ENCODE measurements at places on chromosomes 4 and X.

- no peak for DNase-seq
Observed at GRCh38 chr4:13399257-13399656, 84.9 kb downstream of the RAB28 start.

GRCh38 chr4:162157241-162157640 lies 6.6 kb downstream of the FSTL5 start:
- no peak for DNase-seq

DNA sequence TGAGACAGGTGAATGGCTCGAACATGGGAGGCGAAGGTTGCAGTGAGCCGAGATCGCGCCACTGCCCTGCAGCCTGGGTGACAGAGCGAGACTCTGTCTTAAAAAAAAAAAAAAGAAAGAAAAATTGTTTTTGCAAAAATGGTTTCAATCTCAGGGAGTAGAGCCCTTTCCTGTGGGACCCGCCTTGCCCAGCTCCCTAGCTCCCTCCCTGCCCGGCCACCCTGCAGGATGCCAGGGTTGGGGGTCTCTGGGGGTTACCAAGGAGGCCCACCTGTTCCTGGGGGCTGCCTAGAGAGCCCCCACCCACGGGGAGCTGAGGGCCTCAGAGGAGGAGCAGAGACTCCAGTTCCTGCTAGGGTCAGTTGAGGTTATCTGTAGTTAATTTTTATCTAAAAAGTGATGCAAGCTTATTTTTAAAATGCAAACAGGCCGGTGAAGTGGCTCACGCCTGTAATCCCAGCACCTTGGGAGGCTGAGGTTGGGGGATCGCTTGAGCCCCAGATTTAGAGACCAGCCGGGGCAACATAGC lies 18.7 kb upstream of the PLCXD1 start:
- DNase-seq: no peak

DNA sequence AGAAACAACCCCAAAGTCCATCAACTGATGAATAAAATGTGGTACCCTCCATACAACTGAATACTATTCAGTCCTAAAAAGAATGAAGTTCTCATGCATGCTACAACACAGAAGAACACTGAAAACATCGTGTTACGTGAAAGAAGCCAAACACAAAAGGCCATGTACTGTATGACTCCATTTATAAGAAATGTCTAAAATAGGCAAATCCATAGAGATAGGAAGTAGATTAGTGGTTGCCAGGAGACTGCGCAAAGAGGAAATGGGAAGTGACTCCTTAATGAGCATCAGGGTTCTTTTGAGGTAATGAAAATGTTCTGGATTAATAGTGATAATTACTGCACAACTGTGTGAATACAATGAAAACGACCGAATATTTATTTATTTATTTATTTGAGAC lies 23.4 kb downstream of the FBXW7 start:
- DNase-seq: no peak

GRCh38 chrX:135737366-135738071 lies 24.1 kb downstream of the CT45A1 start:
- no peak for DNase-seq

GRCh38 chrX:110210417-110211139 lies 107.3 kb downstream of the AMMECR1 start:
- DNase-seq: no peak

All from B cell (primary cell).